ENCODE measurements at places on chromosomes 7 and 10.

DNA sequence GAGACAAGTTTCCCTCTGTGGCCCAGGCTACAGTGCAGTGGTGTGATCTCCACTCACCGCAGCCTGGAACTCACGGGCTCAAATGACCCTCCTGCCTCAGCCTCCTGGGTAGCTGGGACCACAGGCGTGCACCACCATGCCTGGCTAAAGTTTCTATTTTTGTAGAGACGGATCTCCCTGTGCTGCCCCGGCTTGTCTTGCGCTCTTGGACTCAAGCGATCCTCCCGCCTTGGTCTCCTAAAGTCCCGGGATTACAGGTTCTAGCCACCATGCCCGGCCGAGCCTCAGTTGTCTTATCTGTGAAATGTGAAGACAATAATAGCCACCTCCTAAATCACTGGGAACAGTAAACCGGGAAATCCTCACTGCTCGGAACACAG is 88.1 kb downstream of the FOXL3 start:
- no peak for DNase-seq

GRCh38 chr7:28776463-28777157 is 181.5 kb downstream of the TRIL start:
- DNase-seq, result no peak

GRCh38 chr10:97974526-97975525 is 55.6 kb downstream of the CRTAC1 start:
- no peak for DNase-seq

DNA sequence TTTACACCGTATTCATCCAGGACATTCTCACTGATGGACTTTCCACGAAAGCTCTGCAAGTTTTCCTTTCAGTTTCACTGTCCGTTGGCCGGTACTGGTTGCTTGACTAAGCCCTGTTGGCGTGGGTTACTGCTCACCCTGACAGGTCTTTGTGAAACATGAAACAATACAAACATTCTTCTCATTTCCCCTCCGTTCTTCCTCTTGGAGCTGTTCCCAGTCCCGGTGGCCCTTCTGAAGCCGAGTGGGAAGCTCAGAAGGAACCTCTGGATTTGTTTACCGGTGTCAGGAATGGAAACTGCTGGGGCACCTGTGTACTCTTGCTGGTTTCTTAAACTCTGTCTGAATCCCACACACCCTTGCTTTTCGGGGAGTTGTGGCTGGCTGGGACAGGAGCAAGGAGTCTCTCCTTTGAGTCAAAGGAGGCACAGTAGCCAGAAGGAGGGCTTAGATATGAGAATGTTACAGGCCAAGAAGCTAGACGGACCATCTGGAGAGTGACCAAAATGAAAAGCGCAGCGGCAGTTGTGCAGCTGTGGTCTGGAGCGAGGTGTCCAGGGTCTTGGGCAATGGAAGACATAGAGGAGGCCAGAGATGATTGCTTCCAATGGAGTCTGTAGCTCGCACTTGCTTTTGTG is 45.7 kb downstream of the LYZL2 start:
- no peak for DNase-seq

- no peak for DNase-seq
Observed at GRCh38 chr10:80945264-80945880, 407.7 kb downstream of the SH2D4B start.
